Stimulated activated naive CD8-positive, alpha-beta T cell treated with anti-CD3 and anti-CD28 coated beads, Interleukin-15, amount 100 ng/mL, for 72 hours (primary cell): ENCODE measurements at places on chromosomes 5 and 9.

DNA sequence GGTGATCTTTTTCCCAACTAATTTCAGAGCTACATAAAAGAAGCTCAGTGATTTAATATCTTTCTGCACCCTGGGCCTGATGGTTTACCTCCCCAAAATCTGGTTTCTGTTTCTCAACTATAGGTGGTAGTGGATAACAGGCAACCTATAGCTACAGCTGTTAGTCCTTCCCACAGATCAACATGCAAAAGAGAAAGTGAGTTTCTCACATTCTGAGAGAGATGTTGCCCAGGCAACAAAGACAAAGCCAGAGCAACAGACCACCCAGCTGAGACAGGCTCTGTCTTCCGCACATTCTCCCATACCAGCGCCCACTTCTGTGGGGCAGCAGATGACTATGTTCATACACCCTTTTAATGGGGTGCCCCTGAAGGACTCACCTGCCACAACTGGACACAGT is 40.7 kb upstream of the PPP2R2B start:
- no peak for DNase-seq

GRCh38 chr5:91143840-91144239 is 239.3 kb downstream of the ARRDC3 start:
- no peak for DNase-seq

- no peak for DNase-seq
Measured at GRCh38 chr5:101878190-101878589, 417.9 kb downstream of the SLCO4C1 start.

DNA sequence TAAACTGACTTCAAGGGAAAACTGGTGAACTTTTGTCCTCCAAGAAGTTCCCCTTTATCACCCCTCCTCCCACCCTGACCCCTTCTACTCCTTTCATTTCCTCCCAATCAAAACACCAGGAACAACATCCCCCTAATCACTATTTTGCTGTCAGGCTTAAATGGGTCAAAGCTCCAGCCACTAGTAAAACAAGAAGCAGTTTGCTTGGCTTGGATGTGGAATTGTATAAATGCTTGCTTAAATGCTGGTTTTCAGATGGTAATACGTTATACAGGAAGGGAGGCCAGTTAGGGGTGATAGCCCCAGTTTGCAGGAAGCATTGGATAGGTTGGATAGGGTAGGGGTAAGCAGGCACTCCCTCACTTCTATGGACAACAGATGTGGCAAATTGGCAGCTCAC is 473.6 kb downstream of the AGTPBP1 start:
- DNase-seq: no peak

DNA sequence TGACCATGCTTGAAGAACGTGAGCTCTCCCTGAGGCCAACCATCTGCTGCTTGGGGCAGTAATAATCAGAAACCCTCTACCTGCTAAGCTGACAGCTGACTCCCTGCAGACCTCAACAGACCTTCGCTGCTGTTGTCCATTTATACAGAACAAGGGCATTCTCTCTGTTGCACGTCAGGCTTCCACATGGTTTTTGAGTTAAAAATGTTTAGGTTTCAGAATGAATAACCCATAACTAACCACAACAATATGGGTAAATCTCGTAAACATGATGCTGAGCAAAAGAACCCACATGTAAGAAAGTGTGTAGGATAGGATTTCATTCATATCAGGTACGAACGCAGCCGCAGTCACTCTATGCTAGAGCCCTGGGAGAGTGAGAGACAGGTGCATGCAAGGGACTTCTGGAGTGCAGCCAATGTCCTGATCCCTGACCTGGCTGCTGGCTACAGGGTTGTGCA is 348.5 kb downstream of the MED10 start:
- no peak for DNase-seq

- DNase-seq: no peak
Measured at GRCh38 chr9:125161284-125161918, 18.1 kb upstream of the SCAI start.

- DNase-seq: no peak
Measured at GRCh38 chr9:89669361-89669842, 64.6 kb downstream of the GADD45G start.
